Activated T-helper 17 cell treated with anti-CD3 and anti-CD28 coated beads, Interleukin-2, amount 50 U/mL, for 72 hours (primary cell): ENCODE measurements at places on chromosomes 2 and 18. TPM values are rescaled to one million over a fixed set of nuclear protein-coding genes. Genes with fewer than 3 reads are reported as not detected.

The ACADL gene
- not detected for total RNA-seq

GRCh38 chr18:44708451-44709083, 27.9 kb downstream of the SETBP1 start:
- no peak for ATAC-seq

GRCh38 chr2:194257095-194257494, 1399.9 kb upstream of the SLC39A10 start:
- ATAC-seq = no peak

DNA sequence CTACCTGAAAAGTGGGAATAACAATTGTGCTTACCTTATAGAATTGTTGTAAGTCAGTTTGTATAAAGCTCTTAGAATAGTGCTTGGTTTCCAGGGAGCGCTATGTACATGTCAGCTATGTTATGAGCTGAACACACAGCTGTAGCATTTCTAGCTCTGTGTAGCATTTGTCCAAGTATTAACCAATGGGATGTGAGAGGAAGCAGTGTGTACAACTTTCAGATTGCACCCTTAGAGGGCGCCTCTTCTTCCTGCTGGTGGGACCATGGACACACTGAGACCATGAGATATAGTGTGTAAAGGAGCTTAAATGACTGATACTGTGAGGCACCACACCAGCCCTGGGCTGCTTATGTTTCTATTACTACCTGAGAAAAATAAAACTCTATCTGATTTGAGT, 380.2 kb downstream of the LNPK start:
- no peak for ATAC-seq

The ANKAR gene
- total RNA-seq = 4.4 TPM

- ATAC-seq = no peak
Measured at GRCh38 chr2:170812710-170813600, 3.7 kb upstream of the GAD1 start.

DNA sequence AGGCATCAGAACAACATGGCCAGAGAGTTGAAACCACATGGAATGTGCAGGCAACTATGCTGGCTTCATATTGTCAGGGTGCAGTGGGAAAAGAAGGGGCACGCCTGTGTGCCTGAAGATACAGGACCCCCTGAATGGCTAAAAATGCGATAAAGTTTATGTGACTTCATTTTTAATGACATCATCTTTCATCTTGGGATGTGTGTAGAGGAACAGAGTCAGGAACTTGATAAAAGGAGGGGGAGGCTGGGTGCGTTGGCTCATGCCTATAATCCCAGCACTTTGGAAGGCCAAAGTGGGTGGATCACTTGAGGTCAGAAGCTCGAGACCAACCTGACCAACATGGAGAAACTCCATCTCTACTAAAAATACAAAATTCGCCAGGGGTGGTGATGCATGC, 872.6 kb downstream of the TDRD15 start:
- no peak for ATAC-seq

The LAMA3 gene
- total RNA-seq = 0.11 TPM

- no peak for ATAC-seq
Measured at GRCh38 chr2:131572175-131572574, 44.5 kb downstream of the CCDC74A start.

DNA sequence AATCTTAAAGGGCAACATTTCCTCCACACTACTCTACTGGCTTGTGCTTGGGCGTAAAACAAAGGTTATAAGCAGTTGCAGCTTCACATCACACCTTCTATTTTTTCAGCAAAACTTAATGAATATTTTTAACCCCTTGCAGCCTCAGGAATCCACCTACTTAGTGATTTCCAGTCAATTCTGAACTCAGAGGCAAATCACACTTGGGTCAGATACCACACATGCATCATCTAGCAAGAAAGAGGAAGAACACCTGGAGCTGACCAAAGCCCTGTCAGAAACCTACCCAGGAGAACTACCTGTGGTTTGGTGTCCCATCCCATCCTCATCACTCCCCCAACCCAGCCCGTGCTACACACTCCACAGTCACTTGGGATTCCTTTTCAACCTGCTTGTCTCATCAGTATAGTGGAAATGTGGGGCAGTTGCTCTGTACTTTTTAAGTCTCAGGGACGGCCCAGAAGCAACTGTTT, 25.5 kb downstream of the PIAS2 start:
- ATAC-seq = peak; percentile 67

The HOXD12 gene
- total RNA-seq = not detected

- ATAC-seq = peak; percentile 80
Measured at GRCh38 chr18:50847192-50847591, 27.4 kb upstream of the MRO start.

- ATAC-seq = no peak
Measured at GRCh38 chr2:180943275-180943674, 37.1 kb upstream of the UBE2E3 start.

GRCh38 chr18:51068105-51068504, 38.1 kb downstream of the SMAD4 start:
- no peak for ATAC-seq

- no peak for ATAC-seq
Measured at GRCh38 chr18:76499021-76499420, 4.0 kb upstream of the ZNF516 start.

DNA sequence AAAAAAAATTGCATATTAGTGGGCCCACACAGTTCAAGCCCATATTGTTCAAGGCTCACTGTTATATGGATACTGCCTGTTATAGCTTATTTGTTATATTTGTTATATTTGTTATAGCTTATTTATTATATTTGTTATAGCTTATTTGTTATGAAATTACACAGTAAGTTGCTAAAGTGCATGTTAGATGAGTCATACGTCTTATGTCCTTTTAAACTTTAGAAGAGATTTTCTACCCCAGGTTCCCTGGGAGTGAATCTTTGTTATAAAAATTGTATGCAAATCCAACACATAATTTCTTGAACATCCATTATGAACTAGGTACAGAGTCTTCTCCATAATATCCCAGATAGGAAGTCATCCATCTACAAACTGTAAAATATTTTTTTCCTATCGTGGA, 22.1 kb downstream of the HTR2B start:
- ATAC-seq = no peak

GRCh38 chr2:228841475-228841874, 429.6 kb downstream of the PID1 start:
- ATAC-seq = no peak

DNA sequence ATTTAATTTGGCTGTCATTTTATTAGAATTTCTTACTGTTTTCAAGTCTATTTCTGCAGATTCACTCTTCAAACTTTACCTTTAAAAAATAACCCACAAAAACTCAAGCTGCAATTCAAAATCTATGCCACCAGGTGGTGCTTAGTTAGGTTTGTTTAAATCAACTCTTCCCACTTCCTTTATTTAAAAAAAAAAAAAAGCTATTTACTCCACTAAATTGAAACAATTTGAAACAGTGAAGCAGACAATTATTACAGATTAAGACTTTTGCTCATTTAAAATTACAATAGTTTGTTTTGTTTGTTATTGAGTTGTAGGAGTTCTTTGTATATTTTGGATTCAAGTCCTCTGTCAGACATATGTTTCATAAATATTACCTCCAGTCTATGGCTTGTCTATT, 300.0 kb downstream of the PDE11A start:
- ATAC-seq = no peak

DNA sequence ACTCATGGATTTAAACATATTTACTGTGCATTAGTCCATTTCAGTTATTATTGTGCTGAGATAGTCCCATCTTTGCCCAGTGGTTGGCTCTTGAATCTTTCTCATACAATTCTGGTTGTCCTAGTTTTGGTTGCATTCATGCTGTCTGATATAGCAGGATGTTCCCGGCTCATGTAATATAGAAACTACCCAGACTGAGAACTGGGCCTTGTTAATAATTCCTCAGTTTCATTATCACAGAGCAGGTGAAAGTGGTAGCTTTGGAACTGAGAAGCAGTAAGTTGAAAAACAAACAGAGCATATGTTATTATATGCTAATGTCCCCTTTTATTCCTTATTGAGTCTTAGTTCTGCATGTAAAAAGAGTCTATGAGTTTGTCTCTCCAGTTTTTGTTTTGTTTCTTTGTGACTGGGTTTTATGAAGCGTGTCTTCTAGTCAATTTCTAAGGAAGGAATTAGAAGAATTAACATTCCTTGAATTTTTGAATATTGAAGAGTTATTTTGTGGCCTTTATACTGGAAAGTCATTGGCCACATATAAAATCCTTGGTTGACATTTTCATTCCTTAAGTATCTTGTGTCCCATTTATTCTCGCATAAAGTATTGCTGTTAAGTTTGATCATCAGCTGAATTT, 43.3 kb downstream of the EIF5B start:
- ATAC-seq = peak; percentile 49

GRCh38 chr2:72770879-72771461, 54.9 kb downstream of the EXOC6B start:
- peak; percentile 38 for ATAC-seq

DNA sequence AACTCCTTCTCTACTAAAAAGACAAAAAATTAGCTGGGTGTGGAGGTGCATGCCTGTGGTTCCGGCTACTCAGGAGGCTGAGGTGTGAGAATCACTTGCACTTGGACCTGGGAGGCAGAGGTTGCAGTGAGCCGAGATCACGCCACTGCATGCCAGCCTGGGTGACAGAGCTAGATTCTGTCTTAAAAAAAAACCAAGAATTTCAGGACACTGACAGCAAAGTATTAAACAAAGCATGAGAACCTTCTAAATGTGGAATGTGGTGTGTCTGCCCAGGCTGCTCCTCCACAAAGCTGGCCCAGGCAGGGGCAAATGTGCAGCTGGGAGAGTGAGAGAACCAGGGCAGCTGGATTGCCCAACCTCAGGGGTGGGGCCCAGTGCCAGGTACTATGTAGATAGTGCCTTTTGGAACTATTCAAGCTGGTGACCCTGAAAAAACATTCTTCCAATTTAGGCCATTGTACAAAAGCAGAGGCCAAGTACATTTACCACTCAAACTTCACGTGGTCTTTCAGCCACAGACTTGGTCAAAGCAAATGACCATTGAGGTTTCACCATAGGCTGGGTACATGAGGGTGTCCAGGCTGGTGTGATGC, 6.7 kb upstream of the UGT1A5 start:
- no peak for ATAC-seq

DNA sequence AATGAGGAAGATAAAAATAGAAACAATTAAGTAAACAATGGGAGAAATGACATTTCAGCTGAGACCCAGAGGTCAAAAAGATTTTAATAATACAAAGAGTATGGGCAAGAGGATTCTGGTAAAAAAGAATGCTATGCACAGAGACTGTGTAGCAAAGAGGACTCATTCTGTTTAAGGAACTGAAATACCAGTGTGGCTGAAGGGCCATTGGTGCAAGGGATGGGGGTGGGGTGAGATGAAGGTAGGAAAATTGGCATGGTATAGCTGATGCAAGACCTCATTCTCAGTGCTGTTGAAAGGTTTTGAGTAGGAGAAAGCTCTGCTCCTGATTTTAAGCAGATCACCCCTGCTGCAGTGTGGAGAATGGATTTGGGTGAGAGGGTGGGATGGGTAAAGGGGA, 10.8 kb downstream of the GALNT1 start:
- no peak for ATAC-seq

- ATAC-seq = no peak
Measured at GRCh38 chr2:55885127-55885943, 38.2 kb downstream of the EFEMP1 start.

DNA sequence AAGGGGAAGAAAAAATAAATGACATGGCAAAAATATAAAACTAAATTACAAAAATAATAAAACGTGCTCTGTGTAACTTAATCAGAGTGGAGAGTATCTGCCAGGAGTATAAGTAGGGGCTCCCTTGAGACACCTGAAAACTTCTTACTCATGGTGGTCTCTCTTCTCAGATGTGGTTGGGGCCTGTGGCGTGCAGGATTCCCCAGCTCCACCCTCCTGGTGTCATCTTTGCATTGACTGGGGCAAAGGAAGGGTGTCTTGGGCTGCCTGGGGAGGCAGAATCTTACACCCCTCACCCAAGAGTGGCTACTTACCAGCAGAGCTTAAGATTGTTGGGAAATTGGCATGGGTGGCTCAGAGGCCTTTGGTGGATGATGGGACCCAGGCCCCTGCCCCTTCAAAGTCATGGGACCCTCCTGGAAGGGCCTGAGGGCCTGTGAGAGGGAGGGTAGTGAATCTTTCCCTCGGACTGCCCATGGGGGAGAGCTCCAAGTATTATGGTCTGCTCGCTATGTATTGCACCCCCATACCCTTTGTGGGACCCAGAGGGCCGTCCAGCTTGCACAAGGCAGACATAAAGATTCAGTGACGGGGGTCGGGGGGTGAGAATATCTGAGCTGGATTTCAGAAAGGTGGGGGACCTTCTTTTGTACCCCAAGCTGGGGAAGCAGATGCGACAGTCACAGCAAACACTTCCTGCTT, 6.9 kb upstream of the TRAF3IP1 start:
- no peak for ATAC-seq

- ATAC-seq = no peak
Measured at GRCh38 chr2:2333076-2333475, 2.0 kb upstream of the MYT1L start.

The SPATA3 gene
- total RNA-seq = 2.2 TPM

The MEP1B gene
- total RNA-seq = 0.13 TPM

The RAB17 gene
- total RNA-seq = 0.43 TPM

GRCh38 chr2:211744379-211744778, 794.2 kb downstream of the ERBB4 start:
- no peak for ATAC-seq

The ME2 gene
- 58.4 TPM for total RNA-seq

DNA sequence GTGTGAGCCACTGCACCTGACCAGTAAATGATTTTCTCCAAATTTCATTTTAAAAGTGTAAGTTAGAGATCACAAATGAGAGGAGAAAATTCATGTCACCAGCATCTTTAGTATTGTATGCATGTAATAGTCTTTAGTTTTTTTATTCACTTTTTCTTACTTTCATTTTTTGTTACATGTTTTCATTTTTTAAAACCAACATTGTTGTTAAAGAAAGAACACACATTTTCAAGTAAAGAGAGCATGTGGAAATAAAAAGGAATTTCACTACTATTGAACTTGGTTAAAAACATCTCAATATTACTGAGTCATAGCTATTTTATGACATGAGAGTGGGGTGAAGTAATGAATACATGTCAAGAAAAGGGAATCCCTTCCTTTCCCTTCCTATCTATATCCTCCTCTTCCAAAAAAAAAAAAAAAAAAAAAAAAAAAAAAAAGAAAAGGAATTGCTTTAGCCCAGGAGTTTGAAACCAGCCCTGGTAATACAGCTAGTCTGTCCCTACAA, 29.1 kb upstream of the PMAIP1 start:
- no peak for ATAC-seq

DNA sequence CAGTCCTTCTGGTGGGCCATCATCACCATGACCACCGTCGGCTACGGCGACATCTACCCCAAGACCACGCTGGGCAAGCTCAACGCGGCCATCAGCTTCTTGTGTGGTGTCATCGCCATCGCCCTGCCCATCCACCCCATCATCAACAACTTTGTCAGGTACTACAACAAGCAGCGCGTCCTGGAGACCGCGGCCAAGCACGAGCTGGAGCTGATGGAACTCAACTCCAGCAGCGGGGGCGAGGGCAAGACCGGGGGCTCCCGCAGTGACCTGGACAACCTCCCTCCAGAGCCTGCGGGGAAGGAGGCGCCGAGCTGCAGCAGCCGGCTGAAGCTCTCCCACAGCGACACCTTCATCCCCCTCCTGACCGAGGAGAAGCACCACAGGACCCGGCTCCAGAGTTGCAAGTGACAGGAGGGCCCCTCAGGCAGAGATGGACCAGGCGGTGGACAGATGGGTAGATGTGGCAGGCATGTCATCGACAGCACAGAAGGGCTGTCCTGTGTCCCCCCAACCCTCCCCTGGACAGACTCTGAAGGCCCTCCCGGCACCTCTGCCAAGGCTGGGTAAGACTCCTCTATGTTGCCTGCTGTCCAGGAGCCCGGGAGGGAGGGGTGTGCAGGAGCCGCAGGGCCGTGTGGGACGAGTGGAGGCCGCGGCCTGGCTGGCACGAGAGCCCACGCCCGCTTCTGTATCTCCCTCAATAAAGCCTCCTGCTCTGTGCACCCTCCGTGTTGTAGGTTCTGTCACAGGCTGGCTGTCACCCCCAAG, 2.0 kb downstream of the KCNF1 start:
- no peak for ATAC-seq

The GRB14 gene
- total RNA-seq = not detected
